ENCODE measurements at places on chromosomes 2 and 18. TPM values are rescaled to one million over a fixed set of nuclear protein-coding genes. Genes with fewer than 3 reads are reported as not detected.

AMER3 gene
- not detected for total RNA-seq

KCNS3 gene
- total RNA-seq = 1.1 TPM

TMEFF2 gene
- 0.34 TPM for total RNA-seq

SLC5A7 gene
- total RNA-seq = not detected

ASXL3 gene
- total RNA-seq = not detected
